Progenitor cell of endocrine pancreas (in vitro differentiated cells): ENCODE measurements at places on chromosomes 7 and 10.

DNA sequence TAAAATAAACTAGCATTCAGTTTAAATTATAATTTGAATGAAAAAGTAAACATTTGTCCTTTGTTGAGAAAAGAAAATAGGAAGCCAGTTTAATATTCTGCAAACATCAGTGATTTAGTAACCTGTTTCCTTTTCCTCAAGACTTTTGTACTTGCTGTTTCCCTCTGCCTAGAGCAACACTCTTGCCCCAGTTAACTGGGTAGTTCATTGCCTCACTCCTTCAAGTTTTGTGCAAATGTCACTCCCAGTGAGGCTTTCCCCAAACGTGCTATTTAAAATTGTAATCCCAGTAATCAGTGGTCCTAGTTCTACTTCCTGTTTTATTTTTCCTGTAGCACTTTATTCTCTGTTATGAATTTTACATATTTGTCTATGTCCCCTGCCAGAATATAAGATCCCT lies 23.8 kb downstream of the DLD start:
- no peak for DNase-seq

- no peak for DNase-seq
Observed at GRCh38 chr10:64080071-64080470, 558.9 kb downstream of the REEP3 start.

DNA sequence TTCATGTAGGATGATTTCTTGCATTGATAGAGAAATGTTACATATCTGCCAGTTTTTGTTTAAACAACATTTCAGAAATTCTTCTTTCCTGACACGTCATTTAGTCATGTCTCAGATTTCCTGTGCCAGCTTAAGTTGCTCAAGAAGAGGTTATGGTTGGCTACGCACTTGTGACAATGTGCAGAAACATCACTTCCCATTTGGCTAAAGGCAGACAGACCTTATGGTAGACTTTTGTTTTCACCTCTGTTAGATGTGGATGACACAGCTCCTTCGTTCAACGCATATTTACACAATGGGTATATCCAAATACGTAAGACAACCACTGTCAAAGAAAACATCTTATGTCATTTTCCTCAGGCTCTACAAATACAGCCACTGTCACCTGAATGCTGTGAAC lies 125.8 kb downstream of the DOCK4 start:
- no peak for DNase-seq

- DNase-seq, result no peak
Observed at GRCh38 chr7:66239467-66239856, 34.3 kb downstream of the TPST1 start.

DNA sequence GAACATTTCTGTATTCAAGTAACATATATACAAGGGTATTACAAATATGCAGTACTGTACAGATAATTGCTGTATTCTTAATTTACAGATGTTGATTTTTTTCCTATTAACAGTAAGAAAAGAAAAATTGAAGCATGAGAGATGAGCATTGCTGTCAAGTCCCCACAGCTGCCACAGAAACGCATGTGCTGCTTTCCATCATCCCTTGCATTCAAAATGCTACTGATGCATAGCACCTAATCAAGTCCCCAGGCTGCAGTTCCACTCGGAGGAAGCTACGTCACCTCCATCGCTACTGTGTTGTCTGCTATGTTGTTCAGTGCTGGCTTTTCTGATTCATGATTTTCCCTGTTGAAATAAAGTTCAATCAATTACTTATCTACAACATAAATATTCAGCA lies 78.2 kb downstream of the EPC1 start:
- DNase-seq, result no peak

DNA sequence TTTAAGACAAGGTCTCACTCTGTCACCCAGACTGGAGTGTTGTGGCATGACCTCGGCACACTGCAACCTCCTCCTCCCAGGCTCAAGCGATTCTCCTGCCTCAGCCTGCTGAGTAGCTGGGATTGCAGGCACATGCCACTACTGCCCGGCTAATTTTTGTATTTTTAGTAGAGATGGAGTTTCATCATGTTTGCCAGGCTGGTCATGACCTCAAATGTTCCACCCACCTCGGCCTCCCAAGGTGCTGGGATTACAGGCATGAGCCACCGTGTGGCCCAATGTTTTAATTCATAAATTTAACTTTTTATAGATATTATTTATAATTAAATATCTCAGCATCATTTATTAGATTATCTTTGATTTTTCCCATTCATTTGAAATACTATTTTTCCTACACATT lies 658.0 kb upstream of the NRG3 start:
- DNase-seq, result no peak

- no peak for DNase-seq
Observed at GRCh38 chr7:104664648-104665047, 336.2 kb downstream of the LHFPL3 start.

DNA sequence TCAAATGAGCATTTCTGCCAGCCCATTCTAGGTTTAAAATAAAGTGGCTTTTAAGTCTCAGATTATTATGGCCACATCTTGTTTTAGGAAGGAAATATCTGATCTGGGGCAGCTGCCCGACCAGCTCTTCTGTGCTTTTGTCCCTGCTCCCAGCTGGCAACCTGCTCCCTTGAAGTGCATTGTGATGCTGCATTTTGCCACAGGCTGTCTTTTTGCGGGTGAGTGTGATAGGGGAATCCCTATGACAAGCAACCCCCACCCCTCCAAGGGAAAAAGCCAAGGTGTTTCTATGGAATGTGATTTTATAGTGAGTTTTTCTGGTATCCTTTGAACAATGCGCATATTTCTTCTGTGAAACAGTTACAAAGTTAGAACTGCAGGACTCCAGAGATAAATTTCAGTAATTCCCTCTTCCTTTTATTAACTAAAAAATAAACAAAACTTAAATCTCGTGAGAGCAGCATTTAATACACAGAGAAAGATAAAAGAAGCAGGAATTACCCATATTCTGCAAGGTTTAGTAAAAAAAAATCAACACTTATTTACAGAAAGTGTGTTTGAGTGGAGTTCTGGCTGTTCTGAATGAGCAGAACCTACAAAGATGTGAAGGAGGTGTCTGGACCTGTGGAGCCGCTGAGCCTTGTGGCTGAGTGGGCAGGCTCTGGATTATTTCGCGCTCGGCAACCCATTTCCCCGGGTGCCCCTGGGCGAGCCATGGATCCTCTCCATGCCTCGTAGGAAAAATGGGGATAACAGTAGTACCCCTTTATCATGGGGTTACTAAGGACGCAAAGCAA lies 10.1 kb upstream of the HPS1 start:
- DNase-seq, result no peak

- DNase-seq, result no peak
Observed at GRCh38 chr7:42765931-42766330, 145.9 kb downstream of the C7orf25 start.

- no peak for DNase-seq
Observed at GRCh38 chr7:134781171-134781570, 1.7 kb downstream of the CALD1 start.
